ENCODE measurements at places on chromosomes 6 and 20. TPM values are rescaled to one million over a fixed set of nuclear protein-coding genes. Genes with fewer than 3 reads are reported as not detected.

Gene SLPI
- total RNA-seq, result 168 TPM

Gene TMEM74B
- total RNA-seq, result 3.6 TPM

Gene SLC22A2
- total RNA-seq, result not detected

Gene BEND3
- total RNA-seq, result 4.0 TPM

Gene GSTA1
- 329 TPM for total RNA-seq

Gene WFDC5
- total RNA-seq, result 2.3 TPM

Gene ZFP57
- 1.7 TPM for total RNA-seq

Gene SLC22A16
- total RNA-seq, result not detected

Gene CALHM6
- total RNA-seq, result 6.3 TPM

Gene TPD52L2
- 105 TPM for total RNA-seq

Gene MUCL3
- total RNA-seq, result not detected

Gene PGC
- total RNA-seq, result 18.4 TPM

Gene KIF6
- total RNA-seq, result 0.09 TPM

Gene COL9A3
- total RNA-seq, result 5.8 TPM

Gene ARMH2
- total RNA-seq, result not detected

Gene C6orf15
- 0.51 TPM for total RNA-seq

Gene TCP11
- 33.3 TPM for total RNA-seq

Gene CCDC170
- total RNA-seq, result 0.85 TPM

Gene LAMA5
- 272 TPM for total RNA-seq

Gene MAVS
- 40.2 TPM for total RNA-seq

Gene LY86
- total RNA-seq, result 1.5 TPM

Gene SNRPB
- 215 TPM for total RNA-seq

GRCh38 chr20:45725134-45725533 lies 3.0 kb downstream of the SPINT4 start:
- no peaks in the 10 kb centered on the region for H3K27me3 ChIP-seq
- H3K4me1 ChIP-seq, result no peaks in the 10 kb centered on the region
- H3K36me3 ChIP-seq, result no peaks in the 10 kb centered on the region
- H3K27ac ChIP-seq, result no peak overlapping the region

GRCh38 chr6:26556263-26557070 lies 18.3 kb downstream of the HMGN4 start:
- H3K27me3 ChIP-seq, result no peaks in the 10 kb centered on the region
- DNase-seq, result no peak
- no peaks in the 10 kb centered on the region for H3K4me1 ChIP-seq
- no peak overlapping the region for H3K27ac ChIP-seq
- H3K36me3 ChIP-seq, result no peaks in the 10 kb centered on the region
- no peak overlapping the region for H3K4me3 ChIP-seq

GRCh38 chr6:125699591-125699990 lies 49.8 kb upstream of the HEY2 start:
- H3K4me1 ChIP-seq, result no peaks in the 10 kb centered on the region
- no peak overlapping the region for H3K4me3 ChIP-seq
- no peak for DNase-seq
- H3K27ac ChIP-seq, result no peak overlapping the region
- H3K36me3 ChIP-seq, result no peaks in the 10 kb centered on the region

- no peak overlapping the region for H3K27ac ChIP-seq
- H3K27me3 ChIP-seq, result no peaks in the 10 kb centered on the region
- DNase-seq, result no peak
- no peaks in the 10 kb centered on the region for H3K36me3 ChIP-seq
- H3K4me3 ChIP-seq, result no peak overlapping the region
- H3K4me1 ChIP-seq, result no peaks in the 10 kb centered on the region
Observed at GRCh38 chr6:108531332-108531731, 29.4 kb upstream of the FOXO3 start.

- DNase-seq, result no peak
- no peak overlapping the region for H3K27ac ChIP-seq
- H3K36me3 ChIP-seq, result no peaks in the 10 kb centered on the region
- H3K4me3 ChIP-seq, result no peak overlapping the region
Observed at GRCh38 chr20:57124800-57125517, 141.5 kb downstream of the BMP7 start.

- no peak overlapping the region for H3K27ac ChIP-seq
- no peaks in the 10 kb centered on the region for H3K4me1 ChIP-seq
- no peaks in the 10 kb centered on the region for H3K27me3 ChIP-seq
- H3K4me3 ChIP-seq, result no peak overlapping the region
- no peaks in the 10 kb centered on the region for H3K36me3 ChIP-seq
Observed at GRCh38 chr20:54345301-54345724, 130.1 kb upstream of the DOK5 start.

- no peaks in the 10 kb centered on the region for H3K4me1 ChIP-seq
- no peak overlapping the region for H3K4me3 ChIP-seq
- H3K27me3 ChIP-seq, result no peaks in the 10 kb centered on the region
- DNase-seq, result no peak
- H3K36me3 ChIP-seq, result no peaks in the 10 kb centered on the region
- H3K27ac ChIP-seq, result no peak overlapping the region
Observed at GRCh38 chr20:17971300-17972013, 2.6 kb downstream of the MGME1 start.

- no peak for DNase-seq
- no peak overlapping the region for H3K4me3 ChIP-seq
- H3K27me3 ChIP-seq, result no peaks in the 10 kb centered on the region
- no peak overlapping the region for H3K27ac ChIP-seq
- no peaks in the 10 kb centered on the region for H3K4me1 ChIP-seq
Observed at GRCh38 chr6:163708466-163708865, 293.9 kb downstream of the QKI start.

DNA sequence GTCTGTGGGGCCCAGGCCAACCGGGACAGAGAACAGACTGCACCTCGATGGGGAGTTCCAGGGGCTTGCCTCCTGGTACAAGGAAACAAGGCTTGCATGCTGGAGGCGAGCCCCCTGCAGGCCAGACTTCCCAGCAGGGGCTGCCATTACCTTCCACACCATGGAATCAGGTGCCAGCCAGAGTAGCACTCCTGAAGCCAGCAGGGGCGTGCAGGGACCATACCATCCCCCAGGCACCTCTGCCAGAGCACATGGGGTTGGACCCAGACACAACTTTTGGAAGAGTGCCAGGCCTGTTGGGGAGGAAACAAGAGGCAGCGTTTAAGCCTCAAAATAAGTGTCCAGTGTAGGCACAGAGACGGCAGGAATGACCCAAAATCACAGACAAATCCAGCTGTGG lies 6.5 kb downstream of the DDO start:
- H3K4me3 ChIP-seq, result no peak overlapping the region
- no peaks in the 10 kb centered on the region for H3K36me3 ChIP-seq
- H3K27me3 ChIP-seq, result no peaks in the 10 kb centered on the region

DNA sequence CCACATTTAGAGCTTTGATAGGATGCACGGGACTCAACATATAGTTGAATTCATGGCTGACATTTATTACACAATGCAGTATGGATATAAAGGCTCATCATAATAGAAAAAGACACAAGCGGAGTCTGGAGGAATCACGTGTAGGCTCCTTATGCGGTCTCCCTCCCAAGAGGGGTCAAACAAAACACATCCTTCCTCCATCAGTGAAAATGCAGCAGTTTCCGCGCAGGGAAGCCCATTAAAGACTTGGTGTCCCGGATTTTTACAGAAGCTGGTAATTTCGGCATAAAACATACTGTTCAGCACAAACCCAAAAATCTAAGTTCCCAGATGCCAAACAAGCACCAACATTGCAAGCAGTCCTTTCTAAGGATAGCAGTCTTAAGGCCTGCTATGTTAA lies 1.1 kb downstream of the USP45 start:
- no peaks in the 10 kb centered on the region for H3K4me1 ChIP-seq
- DNase-seq, result no peak
- no peaks in the 10 kb centered on the region for H3K27me3 ChIP-seq
- H3K36me3 ChIP-seq, result no peaks in the 10 kb centered on the region
- no peak overlapping the region for H3K27ac ChIP-seq
- no peak overlapping the region for H3K4me3 ChIP-seq

- no peak overlapping the region for H3K4me3 ChIP-seq
- H3K27ac ChIP-seq, result no peak overlapping the region
- DNase-seq, result no peak
- no peaks in the 10 kb centered on the region for H3K27me3 ChIP-seq
- H3K36me3 ChIP-seq, result no peaks in the 10 kb centered on the region
- H3K4me1 ChIP-seq, result no peaks in the 10 kb centered on the region
Observed at GRCh38 chr6:61606500-61606899, 679.5 kb downstream of the KHDRBS2 start.

GRCh38 chr6:30520522-30520921 lies 31.2 kb downstream of the HLA-E start:
- no peaks in the 10 kb centered on the region for H3K27me3 ChIP-seq
- peak; percentile 21 for DNase-seq
- peak overlapping the region; percentile 54 for H3K27ac ChIP-seq
- H3K36me3 ChIP-seq, result no peaks in the 10 kb centered on the region
- H3K4me3 ChIP-seq, result no peak overlapping the region
- H3K4me1 ChIP-seq, result no peaks in the 10 kb centered on the region

- H3K27me3 ChIP-seq, result no peaks in the 10 kb centered on the region
- no peak for DNase-seq
- no peak overlapping the region for H3K4me3 ChIP-seq
Observed at GRCh38 chr6:162798546-162799266, 70.9 kb downstream of the PACRG start.

- no peak for DNase-seq
- H3K4me3 ChIP-seq, result no peak overlapping the region
- H3K27me3 ChIP-seq, result no peaks in the 10 kb centered on the region
- no peaks in the 10 kb centered on the region for H3K4me1 ChIP-seq
- no peaks in the 10 kb centered on the region for H3K36me3 ChIP-seq
Observed at GRCh38 chr6:76004202-76004601, 68.3 kb downstream of the IMPG1 start.

DNA sequence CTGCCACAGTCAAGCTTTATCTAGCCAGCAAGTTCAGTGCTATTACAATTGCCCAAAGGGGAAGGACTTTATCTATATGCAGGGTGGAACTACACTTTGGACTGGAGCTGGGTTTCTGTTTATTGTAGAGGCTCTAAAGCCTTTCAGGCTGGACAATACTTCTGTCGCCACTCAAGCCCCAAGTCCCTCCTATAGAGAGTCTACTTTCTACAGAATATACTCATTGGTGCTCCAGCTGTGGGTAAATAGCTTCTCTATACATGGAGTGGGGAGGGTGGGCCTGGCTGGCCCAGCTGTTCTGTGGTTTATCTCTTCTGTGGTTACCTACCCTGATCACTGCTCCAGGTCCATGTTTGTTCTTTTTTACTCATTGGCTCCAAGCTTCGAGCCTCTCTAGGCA lies 151.8 kb upstream of the MYLIP start:
- DNase-seq, result no peak
- no peak overlapping the region for H3K27ac ChIP-seq
- H3K4me1 ChIP-seq, result no peaks in the 10 kb centered on the region
- no peak overlapping the region for H3K4me3 ChIP-seq
- no peaks in the 10 kb centered on the region for H3K36me3 ChIP-seq
- no peaks in the 10 kb centered on the region for H3K27me3 ChIP-seq

- no peaks in the 10 kb centered on the region for H3K36me3 ChIP-seq
- H3K27ac ChIP-seq, result no peak overlapping the region
- no peak for DNase-seq
- no peak overlapping the region for H3K4me3 ChIP-seq
- no peaks in the 10 kb centered on the region for H3K4me1 ChIP-seq
Observed at GRCh38 chr6:1215884-1216487, 95.9 kb upstream of the FOXQ1 start.

GRCh38 chr6:25504661-25505060 lies 147.4 kb upstream of the SCGN start:
- DNase-seq, result no peak
- H3K27ac ChIP-seq, result no peak overlapping the region
- no peaks in the 10 kb centered on the region for H3K27me3 ChIP-seq
- H3K4me1 ChIP-seq, result no peaks in the 10 kb centered on the region
- H3K36me3 ChIP-seq, result no peaks in the 10 kb centered on the region

- no peak overlapping the region for H3K27ac ChIP-seq
- no peak overlapping the region for H3K4me3 ChIP-seq
- H3K27me3 ChIP-seq, result no peaks in the 10 kb centered on the region
- H3K36me3 ChIP-seq, result no peaks in the 10 kb centered on the region
- DNase-seq, result no peak
- peaks cover 12% of the 10 kb centered on the region for H3K4me1 ChIP-seq
Observed at GRCh38 chr20:62627901-62628612, 14.2 kb upstream of the SLCO4A1 start.

DNA sequence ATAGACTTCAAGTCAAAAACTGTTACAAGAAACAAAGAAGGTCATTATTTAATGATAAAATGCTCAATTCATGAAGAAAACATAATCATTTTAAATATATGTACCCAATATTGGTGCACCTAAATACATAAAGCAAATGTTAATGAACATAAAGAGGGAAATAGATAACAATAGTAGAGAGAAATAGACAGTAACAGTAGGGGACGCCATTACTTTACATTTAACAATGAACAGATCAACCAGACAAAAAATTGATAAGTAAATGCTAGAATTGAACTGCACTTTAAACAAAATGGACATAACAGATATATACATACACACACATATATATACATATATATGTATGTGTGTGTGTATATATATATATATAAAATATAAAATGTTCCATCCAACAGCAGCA lies 37.4 kb downstream of the IL22RA2 start:
- no peak for DNase-seq
- H3K36me3 ChIP-seq, result no peaks in the 10 kb centered on the region
- H3K4me1 ChIP-seq, result no peaks in the 10 kb centered on the region
- no peaks in the 10 kb centered on the region for H3K27me3 ChIP-seq

- H3K27me3 ChIP-seq, result no peaks in the 10 kb centered on the region
- H3K4me1 ChIP-seq, result no peaks in the 10 kb centered on the region
- H3K36me3 ChIP-seq, result peaks cover 4% of the 10 kb centered on the region
- no peak for DNase-seq
Observed at GRCh38 chr6:35292494-35292893, 5.1 kb upstream of the DEF6 start.

GRCh38 chr20:62797671-62798532 lies 1.6 kb downstream of the MRGBP start:
- peaks cover 9% of the 10 kb centered on the region for H3K4me1 ChIP-seq
- no peak for DNase-seq

- no peaks in the 10 kb centered on the region for H3K27me3 ChIP-seq
- H3K4me1 ChIP-seq, result peaks cover 4% of the 10 kb centered on the region
- no peaks in the 10 kb centered on the region for H3K36me3 ChIP-seq
Observed at GRCh38 chr6:3431994-3432393, 24.9 kb downstream of the SLC22A23 start.

DNA sequence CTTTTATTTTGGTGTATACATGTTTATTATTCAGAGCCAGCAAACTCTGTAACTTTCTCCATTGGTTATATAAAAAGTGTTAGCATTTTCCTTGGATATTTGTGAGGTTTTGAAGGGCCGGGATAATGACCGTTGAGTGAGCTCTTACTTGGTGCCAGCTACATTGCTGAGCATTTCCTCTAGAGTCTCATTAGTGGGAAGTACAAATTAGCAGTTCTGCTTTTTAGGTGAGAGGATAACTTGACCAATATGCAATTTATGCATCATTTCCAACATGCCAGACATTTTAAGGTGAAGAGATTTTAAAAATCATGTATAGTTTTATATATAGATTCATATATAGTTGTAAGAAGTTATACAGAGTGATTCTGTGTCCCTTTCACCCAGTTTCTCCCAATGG lies 84.3 kb downstream of the CARMIL1 start:
- H3K4me1 ChIP-seq, result no peaks in the 10 kb centered on the region
- H3K36me3 ChIP-seq, result no peaks in the 10 kb centered on the region
- no peak overlapping the region for H3K27ac ChIP-seq
- no peak overlapping the region for H3K4me3 ChIP-seq
- H3K27me3 ChIP-seq, result no peaks in the 10 kb centered on the region
